ENCODE measurements at places on chromosomes 3 and 15.

DNA sequence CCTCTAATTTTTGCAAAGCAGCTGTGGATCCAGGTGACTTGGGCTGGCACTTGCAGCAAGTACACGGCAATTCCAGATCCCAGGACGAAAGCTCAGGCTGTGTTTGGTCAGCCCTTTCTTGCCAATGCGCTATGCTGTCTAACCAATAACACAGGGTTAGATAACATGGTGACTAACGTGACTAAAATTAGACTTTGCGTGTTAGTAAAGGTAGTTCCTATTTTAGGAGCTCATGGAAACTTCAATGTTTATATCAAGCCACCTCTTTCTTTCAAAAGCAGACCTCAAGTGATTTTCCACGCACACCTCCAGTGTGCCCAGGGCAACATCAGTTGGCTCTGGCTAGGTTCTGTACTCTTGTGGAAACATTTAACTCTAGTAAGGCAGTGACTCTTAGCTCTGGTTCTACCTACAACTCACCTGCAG is 32.5 kb downstream of the CDCP1 start:
- DNase-seq = no peak

DNA sequence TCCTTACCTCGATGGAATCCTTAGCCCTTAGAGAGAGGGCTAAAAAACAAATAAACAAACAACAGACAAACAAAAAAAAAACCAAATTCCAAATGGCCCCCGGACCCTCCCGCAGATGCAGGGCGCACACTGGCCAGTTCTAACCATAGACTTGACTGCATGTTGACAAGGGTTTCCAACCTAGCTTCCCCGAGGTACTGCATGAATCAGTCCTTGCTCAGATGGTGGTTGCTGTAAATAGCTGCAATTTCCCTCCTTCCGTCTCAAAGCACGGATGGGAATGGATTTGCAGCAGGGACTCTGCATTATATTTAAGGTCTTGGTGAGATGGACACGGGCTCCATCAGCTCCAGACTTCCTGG is 162.8 kb downstream of the CD47 start:
- peak; percentile 34 for DNase-seq

DNA sequence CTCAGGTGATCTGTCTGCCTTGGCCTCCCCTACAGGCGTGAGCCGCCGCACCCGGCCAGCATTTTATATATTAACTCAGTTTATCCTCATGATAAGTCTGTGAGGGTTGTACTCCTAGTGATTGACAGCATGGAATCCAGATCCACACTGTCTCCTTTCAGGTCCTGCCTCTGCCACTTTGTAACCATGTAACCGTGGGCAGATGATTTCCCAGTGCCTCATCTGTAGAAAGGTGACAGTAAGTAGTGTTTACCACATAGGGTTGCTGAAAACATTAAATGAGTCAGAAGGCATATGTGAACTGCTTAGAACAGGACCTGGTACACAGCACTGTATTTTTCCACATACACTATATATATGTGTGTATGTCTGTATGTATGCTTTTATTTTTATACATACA is 2.4 kb downstream of the FYTTD1 start:
- DNase-seq = no peak

DNA sequence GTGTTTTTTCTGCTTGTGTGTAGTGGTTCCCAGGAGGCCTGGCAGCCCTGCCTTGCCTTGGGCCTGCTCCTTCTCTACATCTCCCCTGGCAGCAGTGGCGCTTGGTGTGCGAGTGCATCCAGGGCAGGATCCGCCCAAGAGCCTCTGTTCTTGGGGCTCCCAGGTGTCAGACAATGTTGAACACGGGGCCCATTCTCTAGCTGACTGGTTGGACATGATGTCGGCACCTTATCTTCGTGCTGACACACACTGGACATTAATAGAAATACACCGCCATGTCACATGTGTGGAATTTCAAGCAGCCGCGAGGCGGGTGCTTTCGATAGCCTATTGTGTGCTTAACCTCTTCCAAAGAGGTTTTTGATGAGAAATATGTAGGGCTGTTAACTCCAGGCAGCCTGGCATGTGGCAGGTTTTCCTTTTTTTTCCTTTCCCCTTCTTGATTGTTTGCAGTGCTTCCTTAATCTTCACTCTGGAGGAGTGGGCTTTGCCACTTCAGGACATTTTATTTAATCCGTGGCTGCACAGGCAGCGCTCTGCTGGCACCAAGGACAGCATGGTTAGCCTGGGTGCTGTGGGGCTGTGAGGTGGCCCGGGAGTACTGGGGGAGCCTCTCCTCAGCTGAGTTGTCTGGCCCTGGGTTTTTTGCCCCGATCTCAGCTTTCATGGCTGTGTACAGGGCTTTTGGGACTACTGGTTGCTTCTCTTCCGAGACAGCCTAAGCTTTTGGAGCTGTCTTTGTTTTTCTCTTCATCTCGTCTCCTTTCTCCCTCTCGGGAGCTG is 42.5 kb downstream of the CHCHD6 start:
- DNase-seq = peak; percentile 25

DNA sequence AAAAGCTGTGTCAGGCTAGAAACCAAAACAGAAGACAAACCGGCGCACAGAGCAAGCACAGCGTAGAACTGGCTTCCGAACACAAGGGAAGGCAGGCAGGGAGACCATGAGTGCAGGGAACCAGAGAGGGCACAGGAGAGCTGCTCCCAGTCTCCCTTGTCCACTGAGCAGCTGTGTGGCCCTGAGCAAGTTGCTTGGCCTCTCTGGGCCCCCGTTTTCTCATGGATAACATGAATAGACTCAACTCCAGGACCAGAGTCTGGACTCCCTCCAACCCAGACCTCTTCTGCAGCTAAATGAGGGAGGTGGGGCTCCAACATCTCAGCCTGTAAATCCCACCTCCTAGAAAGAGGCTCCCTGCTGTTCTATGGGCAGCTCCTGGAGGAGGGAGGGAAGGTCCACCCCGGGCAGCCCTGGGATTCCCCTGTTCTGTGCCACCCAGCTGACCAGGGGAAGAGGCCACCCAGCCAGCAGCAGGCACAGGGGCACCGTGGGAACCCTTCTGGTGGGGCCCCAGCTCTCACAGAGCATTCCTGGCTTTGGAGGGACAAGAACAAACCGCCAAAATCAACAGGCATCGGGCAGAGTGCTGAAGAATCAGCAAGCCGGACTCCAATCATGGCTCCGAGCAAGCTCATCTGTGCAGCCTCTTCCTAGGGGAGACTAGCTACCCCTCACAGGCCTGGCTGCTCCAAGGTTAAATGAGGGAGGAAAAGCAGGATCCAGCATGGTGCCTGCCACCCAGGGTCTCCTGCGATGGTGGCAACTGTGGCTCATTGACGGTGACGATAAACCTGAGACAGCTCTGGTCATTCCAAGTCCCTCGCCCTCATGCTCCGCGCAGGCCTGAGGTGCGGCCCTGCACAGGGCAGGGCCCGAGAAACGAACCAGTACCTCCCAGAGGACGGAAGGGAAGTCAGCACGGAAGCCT is 15.1 kb downstream of the XXYLT1 start:
- DNase-seq = no peak

DNA sequence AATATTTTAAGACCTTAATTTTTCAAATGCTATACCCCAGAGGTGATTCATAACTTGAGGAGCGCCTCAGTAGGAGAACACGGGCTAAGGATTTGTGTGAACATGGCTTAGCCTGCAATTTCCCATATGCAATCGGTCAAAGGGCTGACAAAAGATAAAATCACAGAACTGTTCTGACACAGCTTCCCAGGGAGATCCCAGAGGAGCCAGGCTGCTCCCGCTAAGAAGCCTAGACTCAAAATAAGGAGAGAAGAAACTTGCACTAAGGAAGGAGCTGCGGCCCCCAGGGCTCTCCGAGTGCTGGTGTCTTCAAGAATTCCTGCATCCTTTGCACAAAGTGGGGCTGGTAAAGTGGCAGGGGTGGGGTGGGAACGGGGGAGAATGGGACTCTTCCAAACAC is 106.3 kb upstream of the DLG1 start:
- no peak for DNase-seq

DNA sequence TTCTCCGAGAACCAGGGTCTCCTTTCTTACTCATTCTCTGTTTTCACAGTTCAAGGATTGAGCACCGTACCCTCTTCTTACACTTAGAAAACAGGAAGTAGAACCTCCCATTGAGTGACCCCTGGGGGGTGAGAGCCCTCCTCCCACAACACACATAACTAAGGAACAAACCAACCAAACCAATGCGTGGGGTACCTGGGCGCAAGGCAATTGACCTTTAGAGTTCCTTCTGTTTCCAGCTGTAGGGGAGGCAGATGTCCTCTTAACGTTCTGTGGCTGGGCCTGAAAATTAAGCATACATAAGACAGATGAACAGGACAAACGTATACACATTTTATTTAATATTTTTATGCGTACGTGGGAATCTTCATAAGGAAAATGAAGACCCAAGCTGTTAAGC is 33.5 kb upstream of the TIMP4 start:
- no peak for DNase-seq

DNA sequence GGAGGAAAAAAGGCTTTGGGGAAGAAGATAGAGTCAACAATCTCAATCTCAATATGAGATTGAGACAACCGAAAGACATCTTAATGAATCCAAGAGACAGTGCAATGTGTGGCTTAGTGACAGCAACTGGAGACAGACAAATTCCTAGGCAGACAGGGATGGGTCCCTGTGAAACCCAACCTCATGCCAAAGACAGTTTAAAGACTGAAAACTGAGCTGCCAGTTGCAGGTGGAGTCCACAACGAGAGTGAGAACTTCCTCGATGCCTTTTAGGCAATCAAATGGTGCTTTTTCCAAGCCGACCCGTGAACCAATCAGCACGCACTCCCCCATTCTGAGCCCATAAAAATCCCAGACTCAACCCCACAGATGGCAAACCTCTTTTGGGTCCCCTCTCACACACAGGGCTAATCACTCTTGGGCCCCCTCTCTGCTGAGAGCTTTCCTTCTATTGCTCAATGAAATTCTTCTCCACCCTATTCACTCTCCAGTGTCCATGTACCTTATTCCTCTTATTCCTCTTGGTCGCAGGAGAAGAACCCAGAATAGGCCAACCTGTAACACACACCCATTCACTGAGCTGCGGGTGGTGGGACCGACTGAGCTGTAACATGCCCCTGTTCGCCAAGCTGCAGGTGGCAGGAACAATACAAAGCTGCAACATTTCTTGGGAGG is 34.8 kb downstream of the ZMAT3 start:
- no peak for DNase-seq

DNA sequence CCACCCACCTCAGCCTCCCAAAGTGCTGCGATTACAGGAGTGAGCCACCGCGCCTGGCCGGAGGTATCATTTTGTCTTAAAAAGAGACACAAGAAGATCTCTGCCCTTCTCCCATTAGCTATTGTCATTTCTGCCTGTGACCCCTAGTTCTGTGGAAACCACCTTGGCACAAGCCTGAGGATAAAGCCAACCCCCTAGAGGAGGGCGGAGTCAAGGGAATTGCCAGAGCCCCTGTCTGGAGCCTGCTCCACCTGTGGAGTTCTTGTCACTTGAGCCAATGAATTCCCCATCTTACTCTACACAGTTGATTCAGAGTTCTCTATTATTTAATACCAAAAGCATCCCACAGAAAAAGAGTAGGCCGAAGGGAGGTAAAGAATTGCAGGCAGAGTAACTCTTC is 34.9 kb upstream of the KLHL6 start:
- no peak for DNase-seq

GRCh38 chr15:33068511-33068990 is 126.0 kb downstream of the FMN1 start:
- peak; percentile 74 for DNase-seq

DNA sequence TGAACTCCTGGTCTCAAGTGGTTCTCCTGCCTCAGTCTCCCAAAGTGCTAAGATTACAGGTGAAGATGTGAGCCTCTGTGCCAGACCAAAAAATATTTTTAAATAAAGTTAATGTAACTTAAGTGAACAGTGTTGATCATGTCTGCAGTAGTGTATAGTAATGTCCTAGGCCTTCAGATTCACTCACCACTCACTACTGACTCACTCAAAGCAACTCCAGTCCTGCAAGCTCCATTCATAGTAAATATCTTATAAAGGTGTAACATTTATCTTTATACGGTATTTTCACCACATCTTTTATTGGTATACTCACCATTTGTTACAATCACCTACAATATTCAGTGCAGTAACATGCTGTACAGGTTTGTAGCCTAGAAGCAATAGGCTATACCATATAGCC is 264.2 kb downstream of the ULK4 start:
- no peak for DNase-seq

- no peak for DNase-seq
These were observed 245.4 kb downstream of the ZIC4 start for GRCh38 chr3:147160984-147161383.

DNA sequence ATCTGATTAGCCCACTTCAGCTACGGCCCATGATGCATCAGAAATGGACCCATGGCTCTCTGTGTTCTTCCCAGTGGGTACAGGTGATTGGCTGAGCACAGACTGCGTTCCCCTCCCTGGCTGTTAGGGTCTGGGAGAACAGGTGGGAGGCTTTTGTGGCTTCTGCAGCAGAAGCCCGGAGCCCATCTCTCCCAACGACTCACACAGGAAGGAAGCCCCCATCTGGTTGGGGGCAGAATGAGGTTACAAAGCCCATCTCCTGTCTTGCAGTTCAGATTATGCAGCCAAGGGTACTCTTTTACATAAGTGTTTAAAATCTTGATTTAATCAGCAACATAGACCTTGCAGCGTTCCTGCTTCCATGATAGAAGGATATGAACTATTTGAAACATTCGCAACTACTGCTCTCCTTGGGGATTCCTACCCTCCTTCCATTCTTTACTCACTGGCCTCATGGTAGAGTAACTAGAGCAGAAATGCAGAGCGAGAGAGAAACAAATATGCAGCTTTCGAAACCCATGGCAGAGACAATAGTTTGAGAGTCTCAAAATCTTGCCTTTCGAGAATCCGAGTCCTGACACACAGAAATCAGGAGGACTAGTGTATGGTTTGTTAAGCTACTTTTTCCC is 291.3 kb downstream of the TLE3 start:
- no peak for DNase-seq

- peak; percentile 56 for DNase-seq
These were observed 756 bp downstream of the CLPX start for GRCh38 chr15:65184305-65184867.

DNA sequence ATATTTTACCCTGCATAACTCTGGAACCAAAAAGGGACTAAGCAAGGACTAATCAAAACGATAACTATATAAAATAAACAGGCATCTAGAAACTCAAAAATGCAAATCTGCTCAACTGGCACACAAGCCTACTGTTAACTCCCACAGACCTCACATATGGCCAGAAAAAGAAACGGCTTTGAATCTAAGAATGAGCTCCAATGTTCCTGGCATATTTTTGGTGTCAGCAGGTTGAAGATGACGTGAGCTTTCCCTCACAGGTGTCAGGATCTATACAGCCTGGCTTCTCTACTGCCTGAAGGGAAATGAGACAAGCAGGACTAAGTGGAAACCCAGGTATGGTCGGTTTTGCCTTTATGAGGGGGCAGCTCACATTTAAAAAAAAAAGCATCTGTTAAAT is 120.1 kb upstream of the SPATA12 start:
- no peak for DNase-seq

- no peak for DNase-seq
These were observed 961.0 kb upstream of the CFAP20DC start for GRCh38 chr3:60010781-60011180.

- no peak for DNase-seq
These were observed 194.6 kb upstream of the KCNMB2 start for GRCh38 chr3:178341636-178342035.
